HS-27A (cell line): ENCODE measurements at places on chromosomes 16 and 17.

DNA sequence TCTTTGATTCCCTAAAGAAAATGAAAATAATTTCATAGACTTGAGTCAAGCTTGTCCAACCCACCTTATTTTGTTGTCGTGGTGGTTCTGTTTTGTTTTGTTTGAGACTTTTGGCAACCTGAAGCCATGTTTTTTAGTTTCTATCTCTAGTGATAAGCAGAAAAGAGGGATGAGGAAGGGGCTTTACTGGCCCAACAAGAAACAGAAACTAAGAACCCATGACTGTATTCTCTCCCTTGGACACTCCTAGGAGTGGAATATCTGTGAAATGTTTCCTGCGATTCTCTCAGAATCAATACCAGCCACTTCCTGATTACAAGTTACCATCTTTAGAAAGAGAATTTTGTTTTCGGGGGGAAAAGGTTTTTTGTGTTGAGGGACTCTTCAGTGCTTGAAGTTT is 207.5 kb downstream of the PRKCA start:
- DNase-seq = no peak

- no peak for DNase-seq
Observed at GRCh38 chr16:4913130-4913773, 23.7 kb downstream of the PPL start.

- DNase-seq = no peak
Observed at GRCh38 chr16:88444826-88445582, 8.1 kb upstream of the ZFPM1 start.

GRCh38 chr17:82561429-82562035 is 42.0 kb downstream of the FOXK2 start:
- no peak for DNase-seq

DNA sequence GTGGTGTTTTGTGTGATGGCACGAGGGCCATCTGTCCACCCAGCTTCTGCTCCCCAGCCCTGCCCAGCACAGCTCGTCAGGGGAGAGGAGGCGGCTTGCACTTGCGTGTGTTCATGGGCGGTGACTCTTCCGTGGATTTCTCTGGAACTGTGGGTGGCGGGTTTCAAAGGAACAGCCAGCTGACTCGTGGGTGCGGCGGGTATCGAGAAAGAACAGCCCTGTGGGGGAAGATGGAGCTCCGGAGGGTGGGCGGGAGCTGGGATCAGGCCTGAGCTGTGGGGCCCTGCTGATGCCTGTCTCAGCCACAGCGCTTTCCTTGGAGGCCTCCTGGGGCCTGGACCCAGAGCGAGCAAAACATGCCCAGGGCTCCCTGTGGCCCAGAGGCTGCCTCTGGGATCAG is 13.2 kb downstream of the NAGPA start:
- DNase-seq = no peak
